ENCODE measurements at places on chromosomes 4 and X.

GRCh38 chr4:104728380-104729122 lies 233.9 kb upstream of the CXXC4 start:
- no peak for DNase-seq

- DNase-seq: no peak
Observed at GRCh38 chr4:176921256-176921655, 128.5 kb upstream of the VEGFC start.

- DNase-seq: no peak
Observed at GRCh38 chr4:125961626-125962025, 646.9 kb downstream of the FAT4 start.

DNA sequence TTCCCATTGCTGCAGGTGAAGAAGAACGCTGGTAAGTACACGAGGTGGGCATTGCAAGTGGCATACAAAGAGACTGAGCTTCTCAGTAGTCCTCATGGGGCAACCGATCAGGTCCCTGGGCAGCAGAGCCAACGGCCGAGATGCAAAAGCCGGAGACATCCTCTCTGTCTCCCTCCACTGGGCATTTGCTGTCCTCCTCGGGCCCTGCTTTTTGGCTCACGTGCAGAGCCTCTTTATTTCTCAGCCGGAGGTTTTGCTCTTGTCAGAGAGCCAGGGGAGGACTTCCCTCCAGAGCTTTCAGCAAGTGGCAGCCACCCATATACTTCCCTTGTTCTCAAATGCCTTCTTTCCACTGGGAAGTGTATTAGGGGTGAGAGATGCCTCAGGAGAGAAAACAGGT lies 18.0 kb downstream of the STARD8 start:
- no peak for DNase-seq

- no peak for DNase-seq
Observed at GRCh38 chrX:150854856-150855255, 43.6 kb downstream of the CD99L2 start.

GRCh38 chr4:110905367-110905766 lies 282.5 kb upstream of the PITX2 start:
- no peak for DNase-seq

GRCh38 chr4:29970626-29971025 lies 749.5 kb upstream of the PCDH7 start:
- no peak for DNase-seq

DNA sequence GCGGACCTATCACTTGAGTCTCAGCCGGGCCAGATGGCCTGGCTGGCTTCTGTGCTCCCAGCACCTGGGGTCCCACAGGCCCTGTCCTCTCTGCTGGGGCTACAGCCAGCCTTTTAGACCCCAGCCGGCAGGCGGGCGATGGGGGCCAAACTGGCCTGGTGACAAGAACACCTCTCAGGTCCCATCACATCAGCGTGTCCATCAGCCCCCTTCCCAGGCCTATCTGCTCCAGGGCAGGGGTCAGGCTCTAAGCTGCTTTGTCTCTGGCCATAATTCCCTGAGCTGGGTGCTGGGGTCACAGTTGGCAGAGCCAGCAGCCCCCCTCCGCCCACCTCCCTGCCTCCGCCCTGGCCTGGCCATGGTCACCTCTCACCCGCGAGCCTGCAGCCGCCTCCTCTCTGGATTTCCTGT lies 77.7 kb downstream of the PPP2R2C start:
- DNase-seq: no peak

DNA sequence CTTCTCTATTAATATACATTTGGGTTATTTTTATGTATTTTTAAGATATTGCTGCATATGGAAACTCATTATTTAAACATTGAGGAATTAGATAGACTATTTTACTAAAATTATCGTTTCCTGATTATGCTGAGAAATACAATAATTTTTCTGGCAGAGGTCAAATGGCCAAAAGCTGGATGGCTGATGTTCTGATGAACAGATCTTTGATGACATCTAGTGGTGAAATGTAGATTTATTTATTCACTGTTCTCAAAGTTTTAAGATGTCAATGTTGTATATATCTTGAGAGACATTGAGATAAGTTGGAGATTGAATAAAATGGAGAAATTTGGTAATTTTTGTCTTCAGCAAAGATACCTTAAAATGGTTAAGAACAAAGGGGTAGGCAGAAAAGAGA lies 96.2 kb downstream of the UGT8 start:
- DNase-seq: no peak

DNA sequence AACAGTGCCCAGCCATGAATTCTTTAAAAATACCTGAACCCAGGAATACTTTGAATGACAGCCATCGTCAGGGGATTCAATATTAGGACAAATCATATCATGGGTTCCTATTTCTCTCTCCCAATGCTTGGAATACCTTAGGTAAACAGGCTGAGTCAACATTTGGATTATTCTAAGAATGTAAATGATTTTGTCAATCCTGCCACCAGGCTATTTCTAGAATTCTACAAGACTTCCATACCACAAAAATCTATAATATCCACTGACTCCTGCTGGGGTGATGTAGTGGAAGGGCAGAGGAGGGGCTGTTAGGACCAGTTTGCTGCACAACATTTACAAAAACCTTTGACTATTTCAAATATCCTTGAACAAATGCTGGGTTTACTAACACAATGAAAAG lies 65.2 kb downstream of the IGFBP7 start:
- DNase-seq: no peak

- DNase-seq: no peak
Observed at GRCh38 chrX:43595931-43596330, 60.2 kb upstream of the MAOA start.

DNA sequence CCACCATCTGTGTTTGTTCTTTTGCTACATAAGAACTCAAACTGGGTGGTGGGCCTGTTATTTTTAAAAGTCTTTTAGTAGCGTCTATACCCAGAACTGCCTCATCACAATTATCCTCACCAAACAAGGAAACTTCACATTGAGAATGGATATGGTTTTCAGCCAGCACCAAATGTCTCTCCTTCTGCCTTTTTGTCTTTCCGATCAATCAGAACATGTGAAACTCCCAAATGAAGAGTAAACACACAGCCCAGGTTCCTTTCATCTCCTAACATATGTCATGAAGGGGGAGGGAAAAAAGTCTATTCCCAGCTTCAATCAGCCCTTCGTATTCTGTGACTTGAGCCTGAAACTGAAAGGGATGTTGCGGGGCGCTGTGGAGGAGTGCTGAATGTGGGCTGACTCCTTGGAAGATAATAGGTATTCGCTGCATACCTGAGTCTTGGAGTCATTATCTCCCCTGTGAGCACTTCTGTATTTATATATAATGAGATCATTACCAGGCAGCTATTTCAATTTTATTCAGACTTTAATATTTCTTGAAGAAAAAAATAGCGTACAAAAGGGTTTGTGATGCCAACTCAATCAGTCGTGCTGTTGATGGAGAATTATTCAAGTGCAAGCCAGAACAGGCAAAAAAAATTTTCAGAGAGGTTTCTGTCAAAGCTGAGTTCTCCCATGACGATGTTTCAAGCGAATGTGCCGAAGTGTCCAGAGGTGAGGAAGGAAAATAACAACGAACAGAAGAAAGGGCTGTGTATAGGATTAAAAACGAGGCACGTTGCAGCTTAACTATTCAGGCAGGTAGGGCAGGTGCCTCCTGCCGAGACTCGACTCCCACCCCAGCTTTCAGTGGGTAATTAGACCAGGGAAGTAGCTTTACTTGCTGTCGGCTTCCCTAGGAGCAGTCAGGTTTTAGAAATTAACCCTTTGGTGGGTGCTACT lies 163.9 kb upstream of the NOCT start:
- DNase-seq: no peak

GRCh38 chr4:84582988-84583875 lies at the start of gene CDS1:
TSS of gene CDS1 (plus strand) at chr4:84583127. CDS start at chr4:84583402, 275 bp downstream.
- DNase-seq: peak; percentile 18

- DNase-seq: no peak
Observed at GRCh38 chrX:22650691-22651090, 349.1 kb upstream of the DDX53 start.

DNA sequence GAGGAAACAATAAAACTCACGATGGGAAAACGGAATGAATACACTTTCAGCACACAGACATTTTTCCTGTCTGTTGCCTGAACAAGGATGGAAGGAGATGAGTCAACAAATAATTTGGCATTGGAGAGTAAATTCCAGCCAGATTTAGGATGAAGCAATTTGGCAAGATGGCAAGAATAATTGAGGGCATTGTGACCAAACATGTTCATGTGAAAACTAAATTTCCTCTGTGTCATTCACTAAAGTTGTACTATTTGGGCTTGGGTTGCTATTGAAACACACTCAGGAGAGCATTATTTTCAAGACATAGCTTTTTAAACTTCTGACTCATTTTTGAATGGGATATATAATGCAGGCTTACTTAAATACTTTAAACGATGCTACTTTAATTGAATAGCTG lies 1614.4 kb downstream of the PCDH19 start:
- DNase-seq: no peak

DNA sequence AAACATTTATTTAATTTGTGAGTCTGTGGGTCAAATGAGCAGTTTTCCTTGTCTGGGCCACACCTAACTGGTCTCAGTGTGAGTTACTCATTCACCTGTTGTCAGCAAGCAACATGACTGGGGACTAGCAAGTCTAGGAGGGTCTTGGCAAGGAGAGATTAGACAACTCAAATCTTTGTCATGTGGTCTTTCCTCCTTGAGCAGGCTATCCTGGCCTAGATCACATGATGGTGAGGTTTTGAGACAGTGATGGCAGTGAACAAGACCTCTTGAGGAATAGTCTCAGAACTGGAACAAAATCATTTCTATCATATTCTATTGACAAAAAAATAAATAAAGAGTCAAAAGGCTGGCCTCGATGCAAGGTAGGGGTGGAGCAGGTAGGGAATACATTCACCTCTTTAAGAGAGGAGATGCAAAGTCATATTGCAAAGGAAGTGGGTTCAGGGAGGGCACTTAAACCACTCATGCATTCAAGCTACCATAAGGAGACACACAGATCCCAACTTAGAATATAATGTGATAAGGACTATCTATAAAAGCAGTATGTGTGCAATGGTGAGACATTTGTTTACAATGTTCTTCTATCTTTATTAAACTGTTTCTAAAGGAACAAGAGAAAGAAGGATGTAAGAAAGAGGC lies 135.7 kb downstream of the ZNF330 start:
- DNase-seq: no peak

GRCh38 chr4:3342182-3342854 lies 49.5 kb downstream of the RGS12 start:
- DNase-seq: no peak

- DNase-seq: no peak
Observed at GRCh38 chrX:68978255-68978654, 149.4 kb downstream of the EFNB1 start.

DNA sequence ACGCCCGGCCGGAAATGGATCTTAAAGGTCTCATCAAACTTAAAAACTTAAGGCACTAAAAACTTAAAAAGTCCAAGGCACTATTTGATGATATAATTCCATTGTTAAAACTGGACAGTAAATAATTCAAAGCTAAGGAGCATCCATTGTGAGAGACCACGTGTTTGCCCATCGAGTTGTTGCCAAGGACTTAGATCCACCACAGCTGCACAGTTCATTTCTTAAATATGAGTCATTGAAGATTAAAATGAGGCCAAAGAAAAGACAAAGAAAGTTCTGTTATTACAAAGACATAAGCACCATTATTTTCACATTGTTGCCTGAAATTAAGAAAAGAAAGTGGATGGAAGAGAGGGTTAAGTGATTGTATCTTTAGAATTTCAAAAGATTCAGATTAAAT lies 411.5 kb upstream of the FTHL17 start:
- no peak for DNase-seq

DNA sequence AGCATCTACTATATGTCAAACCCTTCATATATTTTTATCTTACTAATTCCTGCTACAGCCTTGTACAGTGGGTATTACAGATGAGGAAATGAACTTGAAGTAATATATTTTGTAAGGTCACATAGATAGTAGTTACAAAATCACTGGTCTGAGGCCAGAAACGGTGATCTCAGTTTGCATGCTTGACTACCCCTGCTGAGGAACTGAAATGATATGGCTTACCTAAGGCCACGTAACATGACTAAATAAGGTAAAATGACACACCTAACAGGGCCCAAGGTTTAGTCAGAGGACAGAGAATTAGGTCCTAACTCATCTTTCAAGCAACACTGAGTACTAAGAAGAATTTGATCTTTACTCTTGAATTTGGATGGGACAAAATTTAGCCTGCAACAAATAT lies 1.5 kb upstream of the COMMD8 start:
- DNase-seq: no peak

- DNase-seq: no peak
Observed at GRCh38 chr4:174707051-174707676, 121.9 kb downstream of the GLRA3 start.

- no peak for DNase-seq
Observed at GRCh38 chr4:99394896-99395295, 40.2 kb downstream of the ADH7 start.

GRCh38 chrX:117989512-117989911 lies 127.1 kb downstream of the KLHL13 start:
- DNase-seq: no peak

DNA sequence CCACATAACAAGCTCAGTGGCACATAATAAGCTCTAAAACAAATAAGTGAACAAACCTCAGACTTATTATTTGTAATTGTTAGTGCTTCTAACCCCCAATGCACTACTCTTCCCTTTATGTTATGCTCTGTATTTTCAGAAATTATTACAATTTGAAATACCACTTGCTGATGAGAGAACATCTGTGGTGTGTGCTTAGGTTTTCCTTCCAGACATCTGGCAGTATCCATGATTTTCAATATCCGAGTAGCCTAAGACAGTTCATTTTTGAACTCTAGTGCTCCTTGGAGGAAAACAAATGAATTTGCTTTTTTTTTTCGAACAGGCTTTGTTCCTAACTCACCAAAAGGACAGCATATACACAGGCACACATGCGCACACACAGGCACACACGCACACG lies 278.7 kb upstream of the CLNK start:
- no peak for DNase-seq

DNA sequence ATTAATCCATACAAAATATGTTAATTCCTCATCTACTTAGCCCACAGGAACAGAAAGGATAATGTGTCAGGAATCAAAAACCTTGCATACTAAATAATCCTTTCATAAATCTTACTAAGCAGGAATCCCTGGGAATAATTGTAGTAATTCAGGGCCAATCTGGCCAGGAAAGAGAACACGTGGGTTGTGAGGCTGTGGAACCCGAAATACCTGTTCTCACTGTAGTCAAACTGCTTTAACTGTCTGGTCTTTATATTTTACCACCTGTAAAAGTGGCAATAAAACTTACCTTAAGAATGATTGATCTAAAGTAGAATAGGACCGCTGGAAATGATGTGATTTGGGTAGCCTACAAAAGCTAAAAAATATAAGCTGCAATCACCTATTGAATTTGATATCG lies 1620.9 kb downstream of the STIM2 start:
- no peak for DNase-seq

- DNase-seq: no peak
Observed at GRCh38 chr4:142579443-142579842, 266.7 kb downstream of the INPP4B start.

- DNase-seq: no peak
Observed at GRCh38 chr4:188688956-188689355, 549.7 kb downstream of the TRIML1 start.

- DNase-seq: no peak
Observed at GRCh38 chr4:23023666-23024065, 330.9 kb downstream of the GBA3 start.

GRCh38 chr4:170400361-170400760 lies 310.6 kb upstream of the AADAT start:
- DNase-seq: no peak

GRCh38 chrX:110108381-110108821 lies 105.5 kb downstream of the TMEM164 start:
- DNase-seq: no peak

Measured in stimulated activated naive CD8-positive, alpha-beta T cell treated with anti-CD3 and anti-CD28 coated beads, Interleukin-15, Interleukin-2, amounts not matched to agents 100 U/mL and 50 U/mL, for 24 hours (primary cell).